ENCODE measurements at places on chromosomes 6 and 20.

DNA sequence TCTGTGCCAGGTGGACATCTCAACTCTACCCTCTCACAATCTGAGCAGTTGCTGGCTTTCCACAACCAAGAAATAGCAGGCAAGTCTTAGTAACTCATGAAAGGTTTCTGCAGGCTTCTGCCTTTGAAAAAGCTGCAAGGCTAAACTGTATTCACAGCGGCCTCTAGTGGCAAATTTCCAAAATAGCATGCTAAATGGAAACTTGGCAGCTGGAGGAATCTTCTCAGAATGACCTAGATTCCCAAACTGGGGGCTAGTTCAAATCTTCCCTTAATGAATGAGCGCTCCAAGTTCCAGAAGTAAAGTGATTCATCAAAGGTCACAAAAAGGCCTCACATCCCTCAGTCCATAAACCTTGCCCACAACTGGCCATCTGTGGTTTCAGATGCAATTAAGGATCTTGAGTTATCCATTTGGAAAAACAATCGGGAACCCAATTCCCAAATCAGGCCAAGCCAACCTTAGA is 11.9 kb upstream of the CPNE5 start:
- DNase-seq = peak; percentile 15

DNA sequence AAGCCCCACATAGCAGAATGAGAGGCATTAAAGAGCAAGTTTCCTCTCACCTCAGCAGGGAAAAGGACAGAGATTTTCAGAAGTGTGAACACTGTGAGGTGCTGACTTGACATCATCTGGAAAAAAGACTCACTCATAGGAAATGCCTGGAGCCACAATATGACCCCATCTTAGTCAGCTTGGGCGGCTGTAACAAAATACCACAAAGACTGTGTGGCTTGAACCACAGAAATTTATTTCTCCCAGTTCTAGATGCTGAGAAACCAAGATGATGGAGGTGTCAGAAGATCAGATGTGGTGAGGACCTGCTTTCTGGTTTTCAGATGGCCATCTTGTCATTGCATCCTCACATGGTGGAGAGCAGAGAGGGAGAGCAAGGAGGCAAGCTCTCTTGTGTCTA is 253.1 kb downstream of the ADGB start:
- no peak for DNase-seq

GRCh38 chr6:170032706-170033309 is 258.1 kb downstream of the DLL1 start:
- DNase-seq = no peak

DNA sequence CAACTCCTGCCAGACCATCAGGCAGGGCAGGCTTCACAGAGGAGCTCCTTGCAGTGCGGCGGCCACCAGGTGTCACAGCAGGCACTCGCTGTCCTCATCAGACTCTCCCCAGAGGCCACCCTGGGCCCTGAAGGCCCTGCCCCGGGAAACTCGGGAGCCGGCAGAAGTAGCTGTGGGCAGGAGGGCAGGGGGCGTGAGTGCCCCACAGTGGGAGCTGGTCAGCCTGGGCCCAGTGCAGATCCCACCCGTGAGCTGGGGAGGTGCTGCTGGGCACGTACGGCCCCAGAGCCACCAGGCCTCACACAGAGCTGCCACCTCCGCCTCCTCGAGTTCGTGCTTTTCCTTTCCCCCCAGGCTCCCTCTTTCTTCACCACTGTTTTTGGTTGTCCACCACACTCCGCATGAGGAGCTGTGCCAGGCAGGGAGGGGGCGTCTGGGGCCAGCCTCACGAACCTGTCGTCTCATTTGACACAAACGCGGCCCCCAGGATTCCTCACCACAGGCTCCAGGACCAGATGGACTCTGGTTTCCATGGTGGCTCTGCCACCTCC is 33.8 kb downstream of the FRMD1 start:
- DNase-seq = no peak

GRCh38 chr6:112221561-112221960 is 32.8 kb downstream of the LAMA4 start:
- DNase-seq = no peak

- DNase-seq = no peak
Measured at GRCh38 chr6:153989989-153990388, 49.1 kb upstream of the OPRM1 start.

- no peak for DNase-seq
Measured at GRCh38 chr6:81934936-81935335, 182.5 kb upstream of the TENT5A start.

GRCh38 chr6:134352786-134353480 is 35.0 kb upstream of the SGK1 start:
- no peak for DNase-seq

DNA sequence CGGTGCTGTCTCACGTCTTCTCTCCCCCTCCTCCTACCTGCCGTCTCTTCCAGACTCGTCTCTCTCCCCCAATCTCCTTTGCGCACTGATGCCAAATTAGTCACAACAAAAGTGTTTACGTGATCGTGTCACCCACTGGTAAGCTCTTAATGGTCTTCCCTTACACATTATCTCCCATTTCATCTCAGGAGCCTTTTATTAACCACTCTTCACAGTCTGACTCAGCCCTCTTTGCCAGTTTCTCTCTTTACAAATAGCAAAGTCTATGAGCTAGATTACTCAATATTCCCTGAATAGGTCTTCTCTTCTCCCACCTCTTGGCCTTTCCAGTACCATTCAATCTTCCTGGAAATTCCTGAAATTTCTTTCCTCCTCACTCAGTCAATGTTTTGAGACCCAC is 247.0 kb downstream of the ESR1 start:
- no peak for DNase-seq

- DNase-seq = no peak
Measured at GRCh38 chr6:55822005-55822404, 53.4 kb downstream of the BMP5 start.

Measured in activated CD4-positive, alpha-beta T cell treated with anti-CD3 and anti-CD28 coated beads, Interleukin-2, amount 50 U/mL, for 1 hour (primary cell).